PC-3 (cell line): ENCODE measurements at places on chromosomes 5 and 9.

GRCh38 chr9:3444016-3444415 is 81.8 kb downstream of the RFX3 start:
- DNase-seq, result no peak

DNA sequence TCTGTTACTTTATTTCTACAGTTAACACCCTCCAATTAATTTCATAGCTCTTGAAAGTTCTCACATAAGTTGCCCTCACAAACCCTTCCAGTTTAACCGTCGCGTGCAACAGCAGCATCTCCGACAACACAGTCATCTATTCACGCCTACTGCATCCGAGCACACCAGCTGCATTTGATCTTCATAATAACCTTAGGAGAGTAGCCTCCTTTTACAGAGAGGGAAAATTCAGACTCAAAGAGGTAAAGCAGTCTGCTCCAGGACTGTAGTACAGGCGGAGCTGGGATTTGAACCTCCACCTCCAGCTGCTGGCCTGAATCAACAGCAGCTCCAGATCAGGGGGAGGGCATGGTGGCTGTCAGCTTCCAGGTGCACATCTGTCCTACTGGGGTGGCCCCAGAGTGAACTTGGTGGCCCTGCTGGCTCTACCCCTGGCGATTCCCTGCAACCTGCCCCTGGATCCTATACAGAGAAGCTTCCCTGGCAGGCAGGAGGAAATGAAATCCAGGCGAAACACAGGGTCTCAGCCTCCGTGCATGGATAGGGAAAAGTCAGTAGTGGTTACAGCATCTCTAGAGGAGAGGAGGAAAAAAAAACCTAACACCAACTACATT is 71.6 kb upstream of the UNC5A start:
- DNase-seq, result no peak

- DNase-seq, result no peak
Measured at GRCh38 chr5:146690880-146691355, 174.9 kb upstream of the GPR151 start.

- peak; percentile 41 for DNase-seq
Measured at GRCh38 chr9:112898872-112899311, 8.2 kb upstream of the SLC46A2 start.

- no peak for DNase-seq
Measured at GRCh38 chr5:7565559-7565958, 169.6 kb downstream of the ADCY2 start.

GRCh38 chr5:117131048-117131679 is 556.5 kb upstream of the SEMA6A start:
- DNase-seq, result no peak

- no peak for DNase-seq
Measured at GRCh38 chr5:107231191-107231590, 439.5 kb downstream of the EFNA5 start.

- no peak for DNase-seq
Measured at GRCh38 chr5:157618191-157618765, 34.0 kb downstream of the SOX30 start.

DNA sequence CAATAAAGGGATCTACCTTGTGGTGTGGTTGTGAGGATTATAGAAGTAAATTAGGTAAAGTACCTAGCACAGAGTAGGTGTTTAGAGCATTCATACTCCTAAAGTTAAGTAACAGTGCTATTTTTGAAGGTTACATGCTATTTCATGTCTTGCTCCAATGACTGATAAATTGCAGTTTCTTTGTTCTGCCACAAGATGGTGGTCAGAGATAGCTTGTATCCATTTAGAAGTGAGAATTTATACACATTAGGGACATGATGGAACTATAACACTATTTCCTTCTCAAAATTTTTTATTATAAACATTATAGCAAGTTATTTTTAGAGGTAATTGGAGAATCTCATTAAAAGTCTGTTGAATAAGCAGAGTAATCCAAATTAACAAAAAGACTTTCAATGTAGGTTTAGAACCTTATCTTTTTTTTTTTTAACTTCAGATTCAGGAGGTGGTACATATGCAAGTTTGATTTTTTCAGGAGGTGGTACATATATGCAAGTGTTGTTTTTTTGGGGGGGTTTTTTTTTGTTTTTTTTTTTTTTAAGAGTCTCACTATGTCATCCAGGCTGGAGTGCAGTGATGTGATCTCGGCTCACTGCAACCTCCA is 17.1 kb downstream of the MTREX start:
- peak; percentile 16 for DNase-seq

DNA sequence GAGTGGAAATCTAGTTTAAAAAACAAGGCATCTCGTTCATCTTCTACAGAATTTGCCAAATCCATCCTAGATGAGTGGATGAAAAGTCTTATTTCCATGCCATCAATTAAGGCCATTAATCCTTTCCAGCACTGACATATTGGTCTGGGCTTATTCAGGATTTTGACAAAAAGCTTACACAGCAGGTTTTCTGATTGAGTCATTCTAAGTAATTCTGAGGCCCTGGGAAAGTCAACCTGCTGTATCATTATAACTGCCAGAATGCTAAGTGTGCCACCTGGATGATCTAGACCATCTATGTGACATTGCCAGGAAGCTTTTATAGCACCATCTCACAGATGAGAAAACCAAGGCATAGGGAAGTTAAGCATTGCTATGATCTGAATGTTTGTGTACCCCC is 132.1 kb upstream of the MAP3K1 start:
- no peak for DNase-seq

DNA sequence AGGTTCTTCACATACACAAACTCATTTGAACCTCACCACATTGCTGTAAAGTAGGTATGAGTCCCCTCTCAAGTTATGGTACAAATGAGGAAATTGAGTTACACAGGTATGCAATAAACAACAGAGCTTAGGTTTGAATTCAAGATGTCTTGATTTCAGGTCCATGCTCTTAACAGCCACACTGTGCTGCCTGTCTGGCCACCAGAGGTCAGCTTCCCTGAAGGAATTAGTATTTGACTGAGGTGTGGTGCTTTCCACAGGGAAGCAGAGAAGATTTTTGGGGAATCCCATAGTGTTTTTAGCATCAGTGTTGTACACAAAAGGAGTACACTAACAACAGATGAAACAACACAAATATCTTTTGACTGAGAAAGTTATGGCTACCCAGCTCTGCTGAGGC is 94.4 kb upstream of the ITGA1 start:
- DNase-seq, result peak; percentile 49

GRCh38 chr5:135811007-135811406 is 23.5 kb upstream of the SLC25A48 start:
- DNase-seq, result no peak

DNA sequence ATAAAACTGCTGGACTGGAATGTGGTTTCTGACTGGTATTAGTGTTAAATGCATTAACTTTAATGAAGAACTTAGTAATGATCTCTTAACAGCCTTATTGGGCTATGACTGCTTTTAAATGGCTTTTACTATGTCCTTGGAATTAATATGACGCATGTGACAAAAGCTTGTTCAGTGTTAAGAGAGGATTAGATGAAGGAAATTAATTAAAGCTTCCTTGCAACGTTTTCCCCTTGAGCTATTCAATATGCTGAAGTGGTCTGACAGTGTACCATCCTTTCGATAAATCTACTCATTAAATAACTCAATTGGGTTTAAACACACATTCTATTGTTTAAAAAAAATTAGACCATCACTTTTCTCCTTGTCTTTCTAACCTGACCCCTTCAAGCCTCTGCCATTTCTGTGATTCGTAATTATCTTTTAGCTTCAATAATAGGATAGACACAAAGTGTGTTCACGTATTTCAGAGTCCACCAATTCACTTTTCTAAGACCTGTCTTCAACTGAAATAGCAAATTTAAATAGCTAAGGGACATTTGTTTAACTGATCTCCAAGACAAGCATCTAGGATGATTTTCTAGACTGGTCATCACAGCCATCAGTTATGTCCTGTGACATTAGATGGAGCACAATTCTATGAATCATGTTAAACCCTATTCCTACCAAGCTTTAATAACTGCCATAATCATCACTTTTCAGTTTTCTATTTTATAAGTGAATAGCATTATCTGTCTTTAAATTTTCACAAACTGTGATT is 1258.0 kb upstream of the CDH9 start:
- DNase-seq, result no peak

DNA sequence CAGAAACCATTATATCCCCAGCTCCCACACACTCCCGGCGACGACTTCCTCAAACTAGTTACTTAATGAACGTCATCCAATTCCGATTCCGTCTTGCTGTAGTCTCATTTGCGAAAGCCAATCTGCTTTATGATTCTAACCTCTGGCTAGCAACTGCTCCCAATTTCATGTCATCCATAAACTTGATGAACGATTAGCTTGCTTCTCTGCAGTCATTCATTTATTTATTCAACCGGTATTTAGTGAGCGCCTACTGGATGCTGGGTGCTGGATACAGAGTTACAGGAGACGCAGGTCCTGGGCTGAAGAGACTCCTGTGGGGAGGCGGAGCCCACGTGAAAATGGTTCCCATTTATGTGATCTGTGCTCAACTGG is 46.2 kb downstream of the TSPAN17 start:
- DNase-seq, result no peak

GRCh38 chr5:26492906-26493459 is 545.4 kb downstream of the CDH9 start:
- DNase-seq, result no peak

GRCh38 chr5:145473042-145473642 is 362.0 kb downstream of the PRELID2 start:
- no peak for DNase-seq

GRCh38 chr5:67257077-67257476 is 60.5 kb upstream of the CD180 start:
- DNase-seq, result no peak

- DNase-seq, result no peak
Measured at GRCh38 chr9:111783424-111783823, 11.3 kb downstream of the SHOC1 start.

DNA sequence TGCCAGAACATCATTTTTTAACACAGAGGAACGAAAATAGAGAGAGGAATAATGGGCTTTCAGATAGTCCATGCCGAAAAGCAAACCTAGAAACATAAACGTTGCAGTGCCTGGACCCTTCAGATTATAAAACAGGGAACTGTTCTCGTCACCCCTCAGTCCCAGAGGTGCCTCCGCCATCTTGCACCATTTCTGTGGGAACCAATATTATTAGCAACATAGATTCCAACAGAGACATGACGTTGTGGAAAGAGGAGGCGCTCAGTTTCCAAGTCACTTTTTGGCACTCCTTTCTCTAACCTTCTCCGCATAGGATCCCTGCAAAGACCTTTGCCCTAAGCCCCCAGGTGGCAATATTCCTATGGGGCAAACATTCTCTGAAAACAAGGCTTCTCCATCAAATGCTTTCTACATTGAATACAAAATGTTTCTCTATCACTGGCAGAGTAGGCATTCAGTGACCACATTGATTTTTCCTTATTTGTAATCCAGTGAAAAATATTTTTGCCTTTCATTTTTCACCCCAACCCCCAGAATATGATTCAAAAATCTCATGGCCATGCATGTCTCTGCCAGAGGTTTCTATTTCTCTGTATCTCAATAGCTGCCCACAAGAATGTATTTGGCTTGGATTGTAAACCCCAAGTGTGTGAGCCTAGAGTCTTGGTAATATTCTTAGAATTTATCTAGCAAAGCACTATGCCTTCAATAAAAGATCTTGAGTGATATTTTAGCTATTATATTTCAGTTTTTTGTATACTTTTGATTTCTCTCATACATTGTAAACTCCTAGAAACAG is 500.8 kb upstream of the WWC1 start:
- no peak for DNase-seq

DNA sequence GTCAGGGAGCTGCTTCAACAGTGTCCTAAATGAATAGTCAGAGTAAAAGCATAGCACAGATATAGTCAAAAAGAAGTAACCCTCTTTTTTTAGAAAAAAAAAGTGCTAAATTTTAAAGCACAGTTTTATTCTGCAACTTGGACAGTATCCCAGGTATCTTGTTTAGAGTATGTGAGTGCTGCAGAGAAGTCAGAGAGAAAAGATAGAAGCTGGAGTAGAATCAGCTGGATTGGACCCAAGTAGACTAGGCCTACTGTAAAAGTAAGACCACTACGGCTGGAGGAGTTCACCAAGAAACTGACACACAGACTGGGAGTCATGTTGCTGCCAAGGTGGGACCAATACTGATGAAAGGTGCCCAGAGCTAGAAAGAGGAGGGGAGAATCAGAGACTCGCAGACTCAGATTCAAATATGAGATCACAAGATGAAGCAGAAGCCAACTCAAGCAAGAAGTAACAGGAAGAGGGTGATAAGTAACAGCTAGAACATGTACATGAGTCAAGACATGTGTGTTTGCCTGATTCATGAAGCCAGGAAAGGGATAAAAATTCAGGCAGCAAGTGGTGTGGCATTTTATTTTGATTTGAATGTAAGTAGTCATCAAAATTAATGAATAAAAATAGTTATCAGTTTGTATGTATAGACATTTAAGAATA is 25.6 kb upstream of the TUSC1 start:
- no peak for DNase-seq

GRCh38 chr9:130433168-130433946 is 11.4 kb upstream of the ASS1 start:
- DNase-seq, result peak; percentile 39

DNA sequence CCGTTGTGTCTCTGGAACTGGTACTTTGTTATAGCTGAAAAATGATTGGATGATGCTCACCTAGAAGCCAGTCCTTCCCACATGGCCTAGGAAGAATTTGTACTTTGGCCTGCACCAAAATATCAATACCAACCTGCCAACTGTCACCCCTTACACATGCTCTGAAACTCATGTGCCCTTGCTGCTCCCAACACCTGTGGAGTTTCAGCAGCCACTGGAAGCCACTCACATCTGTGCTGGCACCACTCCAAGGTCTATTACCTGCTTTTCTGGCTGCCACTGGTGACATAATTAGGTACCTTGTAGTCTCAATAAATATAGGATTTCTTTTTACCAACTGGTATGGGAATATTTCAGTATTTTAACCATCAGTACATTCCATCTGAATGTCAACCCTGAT is 363.6 kb downstream of the SH3GL2 start:
- DNase-seq, result no peak

DNA sequence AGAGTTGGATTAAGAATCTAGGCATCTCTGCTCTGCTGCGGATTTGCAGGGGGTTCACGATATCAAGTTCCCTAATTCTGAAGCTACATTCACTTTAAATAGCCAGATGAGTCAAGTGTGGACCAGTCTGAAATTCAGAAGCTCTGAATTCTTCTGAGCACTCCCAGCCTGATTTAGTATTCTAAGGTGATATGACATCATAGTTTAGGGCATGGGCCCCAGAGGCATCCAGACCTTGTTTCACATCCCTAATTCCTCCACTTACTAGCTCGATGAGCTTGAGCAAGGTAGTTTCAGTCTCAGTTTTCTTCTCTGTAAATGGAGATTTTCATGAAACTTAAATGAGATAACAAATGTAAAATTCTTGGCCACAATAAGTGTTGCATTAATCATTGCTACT is 65.2 kb downstream of the TMEM167A start:
- no peak for DNase-seq

GRCh38 chr5:167602067-167602466 is 689.4 kb upstream of the WWC1 start:
- DNase-seq, result no peak

GRCh38 chr5:149800633-149801032 is 70.5 kb downstream of the PPARGC1B start:
- no peak for DNase-seq
